ENCODE measurements at places on chromosomes 5 and 9.
A peak's percentile ranks its signal among the peaks of the same experiment; 100 is the strongest.

DNA sequence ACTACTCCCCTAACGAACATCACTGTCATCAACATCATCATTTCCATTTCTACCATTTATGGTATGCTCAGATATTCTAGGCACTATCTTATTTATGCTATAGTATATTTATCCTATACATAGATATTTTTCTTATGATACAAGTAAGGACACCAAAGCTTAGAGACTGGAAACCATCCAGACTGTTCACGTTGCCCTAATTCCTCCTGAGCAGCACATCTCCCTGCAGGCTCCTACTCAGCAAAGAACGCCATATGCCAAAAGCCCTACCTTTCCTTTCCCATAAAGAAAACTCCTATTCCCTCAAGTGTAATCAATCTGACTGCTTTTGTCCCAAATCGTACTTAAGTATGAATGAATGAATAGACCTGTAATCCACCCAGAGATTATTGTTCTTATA is 247.0 kb downstream of the PRELID2 start:
- no peak for DNase-seq

DNA sequence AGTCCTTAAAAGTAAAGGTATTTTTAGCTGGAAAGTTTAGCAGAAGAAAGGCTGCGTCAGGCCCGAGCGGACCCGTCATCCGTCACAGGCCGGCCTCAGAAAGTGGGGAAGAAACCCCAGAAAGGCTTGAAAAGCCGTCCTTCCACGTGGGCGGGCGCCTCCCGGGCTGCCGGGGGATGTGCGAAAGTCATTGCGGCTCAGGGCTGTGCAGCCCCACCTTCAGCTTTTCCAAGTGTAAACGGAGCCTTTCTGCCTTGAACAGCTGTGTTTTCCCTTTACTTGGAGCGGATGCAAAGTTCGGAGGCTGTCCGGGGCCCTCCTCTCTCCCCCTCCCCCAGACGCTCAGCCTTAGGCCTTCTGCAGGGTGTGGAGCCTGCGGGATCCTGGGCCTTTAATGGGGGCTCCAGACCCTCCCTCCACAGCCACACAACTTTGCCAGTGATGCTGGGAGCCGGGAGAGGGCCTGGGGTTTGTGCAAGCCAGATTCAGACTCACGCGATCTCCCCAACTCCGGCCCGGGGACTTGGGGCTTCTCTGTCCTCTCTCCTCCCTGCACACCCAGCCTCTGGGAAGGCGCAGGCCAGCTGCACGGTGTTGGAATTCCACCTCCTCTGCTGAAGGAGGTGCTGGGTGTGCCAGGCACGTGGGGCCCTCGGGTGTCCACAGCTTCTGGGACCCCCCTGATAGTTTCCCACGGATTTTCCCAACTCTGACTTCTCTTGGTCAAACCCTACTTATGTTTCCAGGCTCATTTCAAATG is 95.5 kb upstream of the RAPGEF1 start:
- no peak for DNase-seq

GRCh38 chr5:103186152-103186551 is 66.1 kb downstream of the PPIP5K2 start:
- DNase-seq, result no peak

DNA sequence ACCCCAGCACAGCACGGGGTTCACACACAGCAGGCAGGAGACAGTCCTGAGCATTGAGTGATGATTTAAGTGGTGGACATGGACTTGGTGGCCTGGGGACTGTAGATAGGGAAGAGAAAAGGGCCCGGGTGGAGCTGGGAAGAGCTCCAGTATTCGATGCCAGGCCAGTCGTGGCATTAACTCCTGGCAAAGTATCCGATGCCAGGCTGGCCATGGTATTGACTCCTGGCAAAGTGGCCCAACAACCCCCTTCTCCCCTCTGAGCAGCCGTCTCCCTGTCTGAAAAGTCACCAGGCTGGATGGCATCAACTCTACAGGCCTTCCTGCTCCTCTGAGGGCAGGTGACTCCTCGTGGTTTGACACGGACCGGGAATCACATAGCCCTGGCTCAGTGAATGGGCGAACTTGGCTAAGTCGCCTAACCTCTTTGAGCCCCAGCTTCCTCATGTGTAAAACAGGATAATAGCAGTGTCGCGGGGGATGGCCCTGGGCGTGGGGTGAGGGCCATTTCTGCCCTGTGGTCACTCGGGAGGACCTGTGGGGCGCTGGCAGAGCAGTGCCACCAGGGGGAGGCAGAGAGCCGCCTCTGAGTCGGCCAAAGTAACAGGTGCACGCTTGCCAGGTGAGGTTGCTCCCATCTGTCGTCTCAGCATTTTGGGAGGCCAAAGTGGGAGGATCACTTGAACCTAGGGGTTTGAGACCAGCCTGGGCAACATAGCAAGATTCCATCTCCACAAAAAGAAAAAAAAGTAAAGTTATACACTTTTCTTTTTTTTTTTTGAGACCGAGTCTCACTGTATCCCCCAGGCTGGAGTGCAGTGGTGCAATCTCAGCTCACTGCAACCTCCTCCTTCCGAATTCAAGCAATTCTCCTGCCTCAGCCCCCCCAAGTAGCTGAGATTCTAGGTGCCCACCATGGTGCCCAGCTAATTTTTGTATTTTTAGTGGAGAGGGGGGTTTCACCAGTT is 5.7 kb upstream of the SEC16A start:
- peak; percentile 71 for DNase-seq

- DNase-seq, result peak; percentile 56
Measured at GRCh38 chr5:68657055-68657961, 436.5 kb upstream of the SLC30A5 start.

DNA sequence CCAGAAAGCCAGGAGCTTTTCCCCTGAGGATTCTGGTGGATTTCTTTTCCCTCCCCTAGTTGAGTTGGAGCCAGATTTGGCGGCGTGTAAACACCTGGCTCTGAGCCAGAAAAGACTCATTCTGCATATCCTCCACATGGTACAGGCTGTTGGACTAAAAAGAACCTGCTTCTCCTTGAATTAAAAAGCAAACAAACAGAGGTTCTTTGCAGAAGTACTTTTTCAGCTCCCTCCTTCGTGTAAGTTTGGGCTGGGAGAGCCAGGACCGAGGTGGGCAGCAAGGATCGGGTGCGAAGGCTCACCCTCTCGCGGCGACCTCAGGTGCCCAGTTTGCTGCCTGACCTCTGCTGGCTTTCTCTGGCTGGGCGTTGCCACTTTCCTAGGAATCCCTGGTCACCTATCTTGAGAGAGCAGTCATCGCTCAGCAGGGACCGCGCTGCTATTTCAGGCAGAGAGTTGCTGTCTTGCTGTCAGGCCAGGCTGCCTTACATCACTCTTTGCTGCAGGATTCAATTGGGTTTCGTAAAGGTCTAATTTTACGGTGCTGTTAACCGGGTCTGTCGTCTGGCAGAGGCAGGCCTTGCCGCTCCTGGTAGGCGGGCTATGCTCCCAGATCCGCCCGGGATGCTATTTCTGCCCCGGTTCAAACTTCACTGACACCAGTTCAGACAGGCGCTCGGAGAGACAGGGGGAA is 3.2 kb downstream of the PAPPA start:
- peak; percentile 56 for DNase-seq

DNA sequence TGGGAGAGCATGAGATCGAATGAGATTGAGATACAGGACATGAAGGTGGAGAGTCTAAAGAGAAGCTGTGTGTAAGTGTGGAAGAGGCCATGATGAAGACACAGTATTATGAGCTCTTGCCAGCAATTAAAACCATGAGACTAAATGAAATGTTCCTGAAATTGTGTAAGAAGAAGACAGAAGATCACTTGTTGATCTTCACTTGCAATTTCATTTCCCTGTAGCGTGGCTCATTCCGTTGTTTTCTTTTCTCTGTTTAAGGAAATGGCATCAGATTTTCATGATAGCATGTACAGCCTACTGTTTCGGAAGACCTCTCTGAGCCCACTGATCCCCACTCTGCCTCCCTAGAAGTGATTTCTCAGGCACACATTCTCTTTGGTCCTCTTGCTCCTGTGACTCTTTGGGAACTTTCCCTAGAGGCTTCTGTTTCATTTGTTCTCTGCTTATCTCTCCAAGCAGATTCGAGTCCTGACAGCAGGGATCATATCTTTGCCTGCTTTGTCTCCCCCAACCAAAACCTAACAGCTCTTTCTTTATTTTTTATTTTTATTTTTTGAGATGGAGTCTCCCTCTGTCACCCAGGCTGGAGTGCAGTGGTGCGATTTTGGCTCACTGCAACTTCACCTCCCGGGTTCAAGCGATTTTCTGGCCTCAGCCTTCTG is 16.8 kb downstream of the PIP5K1B start:
- DNase-seq, result no peak

- DNase-seq, result peak; percentile 77
Measured at GRCh38 chr5:116576053-116576713, 1.6 kb upstream of the SEMA6A start.

DNA sequence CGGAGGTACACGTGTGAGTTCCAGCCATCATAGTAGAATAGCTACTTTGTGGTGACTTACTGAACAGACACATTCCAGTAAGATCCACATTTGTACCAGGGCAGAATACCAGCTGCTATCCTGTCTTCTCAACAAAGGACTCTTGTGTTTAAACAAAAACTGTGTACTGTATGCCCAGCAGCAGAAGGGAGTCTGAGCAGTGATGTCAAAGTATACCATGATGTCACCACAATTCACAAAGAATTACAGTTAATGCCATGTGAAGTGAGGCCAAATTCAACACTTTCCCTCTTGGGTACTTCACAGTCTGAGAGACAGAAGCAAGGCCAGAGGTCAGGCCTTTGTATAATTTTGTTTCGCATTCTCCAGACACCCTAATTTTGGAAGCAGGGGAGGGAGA is 137.0 kb downstream of the ADAMTSL1 start:
- DNase-seq, result no peak

GRCh38 chr5:151413800-151414199 is 33.6 kb upstream of the SLC36A1 start:
- no peak for DNase-seq

DNA sequence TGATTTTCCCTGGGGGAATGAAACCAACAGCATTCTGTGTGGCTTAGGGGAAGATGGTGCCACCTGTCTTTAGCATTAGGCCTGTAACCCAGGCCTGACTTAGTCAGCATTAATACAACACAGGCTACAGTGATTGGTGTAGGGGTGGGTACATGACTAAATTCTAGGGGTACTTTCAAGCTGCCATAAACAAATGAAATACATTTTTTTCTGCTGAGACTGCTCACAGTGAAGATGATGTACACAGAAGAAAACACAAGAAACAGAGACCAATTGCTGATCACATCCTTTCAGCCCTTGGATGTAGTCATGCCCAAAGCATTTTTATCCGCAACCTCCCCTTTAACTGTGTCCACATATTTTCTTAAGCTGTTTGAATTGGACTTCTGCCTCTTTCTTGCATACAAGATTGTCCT is 527.2 kb downstream of the KCTD16 start:
- peak; percentile 78 for DNase-seq

- DNase-seq, result no peak
Measured at GRCh38 chr5:160743027-160743426, 109.0 kb downstream of the ATP10B start.

GRCh38 chr5:114649878-114650277 is 288.0 kb downstream of the KCNN2 start:
- no peak for DNase-seq

DNA sequence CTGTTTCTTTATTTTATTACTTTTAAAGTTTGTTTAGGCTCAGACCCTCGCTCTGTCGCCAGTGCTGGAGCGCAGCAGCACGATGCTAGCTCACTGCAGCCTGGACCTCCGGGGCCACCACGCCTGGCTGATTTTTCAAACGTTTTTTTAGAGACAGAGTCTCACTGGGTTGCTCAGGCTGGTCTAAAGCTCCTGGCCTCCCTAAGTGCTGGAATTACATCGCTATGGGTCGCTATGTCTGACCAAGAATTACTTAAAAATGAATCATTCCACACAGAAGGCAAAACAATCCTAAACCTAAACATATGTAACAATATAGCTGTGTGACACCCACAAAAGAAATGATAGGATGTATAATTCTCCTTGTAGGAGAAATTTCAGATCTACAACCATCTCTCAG is 86.9 kb upstream of the SIMC1 start:
- DNase-seq, result no peak

GRCh38 chr5:81534441-81534840 is 140.5 kb upstream of the ACOT12 start:
- peak; percentile 13 for DNase-seq

DNA sequence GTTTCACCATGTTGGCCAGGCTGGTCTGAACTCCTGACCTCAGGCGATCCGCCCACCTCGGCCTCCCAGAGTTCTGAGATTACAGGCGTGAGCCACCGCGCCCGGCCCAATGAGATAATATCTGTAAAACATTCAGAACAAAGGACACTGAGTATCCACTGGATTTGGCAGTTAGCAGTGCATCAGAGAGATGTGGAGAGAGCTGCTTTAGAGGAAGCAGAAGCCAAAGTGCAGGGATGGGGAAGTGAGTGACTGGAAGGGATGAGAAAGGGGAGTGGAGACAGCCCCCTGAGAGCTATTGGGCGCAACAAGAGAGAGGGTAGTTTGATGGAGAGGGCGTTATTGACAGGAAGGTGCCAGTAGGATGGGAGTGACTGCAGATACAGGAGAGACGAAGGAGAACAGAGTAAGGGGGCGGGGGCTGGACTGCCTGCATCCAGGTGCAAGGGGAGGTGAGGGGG is 157.5 kb upstream of the SHB start:
- DNase-seq, result no peak

GRCh38 chr9:4994166-4994890 is 9.3 kb downstream of the JAK2 start:
- no peak for DNase-seq

DNA sequence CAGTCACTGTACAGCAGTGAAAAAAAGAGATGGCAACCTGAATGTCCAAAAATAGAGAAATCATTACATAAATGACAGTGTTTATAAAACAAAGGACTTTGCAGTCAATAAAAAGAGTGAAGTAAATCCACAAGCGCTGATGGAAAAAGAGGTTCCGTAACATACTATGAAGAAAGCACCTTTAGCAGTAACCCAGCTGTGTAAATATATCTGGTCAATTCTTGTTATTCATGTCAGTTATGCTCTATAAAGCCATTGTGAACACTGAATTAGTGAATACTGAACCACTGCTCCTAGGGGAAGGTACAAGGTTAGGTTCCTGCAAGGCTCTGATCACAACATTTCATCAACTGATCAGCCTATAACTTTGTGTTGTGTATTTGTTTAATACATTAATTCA is 39.5 kb downstream of the CCNJL start:
- DNase-seq, result no peak

GRCh38 chr9:86636038-86636437 is 281.8 kb upstream of the TUT7 start:
- DNase-seq, result no peak

DNA sequence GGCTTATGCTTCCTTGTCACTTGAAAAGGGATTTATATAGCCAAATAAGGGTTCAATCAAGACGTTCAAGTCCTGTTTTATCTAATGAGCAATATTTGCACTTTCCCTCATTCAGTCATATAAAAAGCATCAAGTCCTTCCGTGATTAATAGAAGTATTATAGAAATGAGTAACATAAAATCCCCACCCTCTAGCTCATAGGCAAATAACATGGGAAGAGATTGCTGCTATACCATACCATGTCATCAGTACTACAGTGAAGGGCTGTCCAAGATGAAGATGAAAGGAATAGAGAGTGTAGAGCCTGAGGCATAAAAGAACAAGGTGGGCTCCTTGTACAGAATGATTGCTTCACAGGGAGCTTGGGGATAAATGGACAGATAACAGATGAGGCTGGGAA is 20.4 kb upstream of the PAPPA start:
- DNase-seq, result peak; percentile 20

All from epithelial cell of esophagus (primary cell).